ENCODE measurements at places on chromosomes 5 and 9.

DNA sequence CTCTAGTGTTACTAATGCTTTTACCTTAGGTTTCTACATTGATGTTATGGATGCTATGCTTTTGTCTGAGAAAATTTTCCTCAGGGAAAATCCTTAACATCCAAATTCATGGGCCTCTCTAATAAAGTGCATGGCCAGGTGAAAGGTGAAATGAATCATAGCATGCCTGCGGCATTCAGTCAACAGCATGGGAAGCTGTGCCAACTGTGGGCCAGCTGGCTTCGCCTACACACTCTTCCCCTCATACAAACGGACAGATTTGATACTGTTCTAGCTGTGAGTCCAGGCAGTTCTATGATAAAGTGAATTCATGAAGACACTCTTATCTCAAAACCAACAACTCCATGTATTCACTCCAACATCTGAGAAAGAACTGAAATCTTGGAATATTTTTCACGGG lies 374.1 kb downstream of the PLK2 start:
- DNase-seq = no peak

GRCh38 chr5:140553657-140554056 lies 3.6 kb downstream of the SRA1 start:
- DNase-seq = no peak

DNA sequence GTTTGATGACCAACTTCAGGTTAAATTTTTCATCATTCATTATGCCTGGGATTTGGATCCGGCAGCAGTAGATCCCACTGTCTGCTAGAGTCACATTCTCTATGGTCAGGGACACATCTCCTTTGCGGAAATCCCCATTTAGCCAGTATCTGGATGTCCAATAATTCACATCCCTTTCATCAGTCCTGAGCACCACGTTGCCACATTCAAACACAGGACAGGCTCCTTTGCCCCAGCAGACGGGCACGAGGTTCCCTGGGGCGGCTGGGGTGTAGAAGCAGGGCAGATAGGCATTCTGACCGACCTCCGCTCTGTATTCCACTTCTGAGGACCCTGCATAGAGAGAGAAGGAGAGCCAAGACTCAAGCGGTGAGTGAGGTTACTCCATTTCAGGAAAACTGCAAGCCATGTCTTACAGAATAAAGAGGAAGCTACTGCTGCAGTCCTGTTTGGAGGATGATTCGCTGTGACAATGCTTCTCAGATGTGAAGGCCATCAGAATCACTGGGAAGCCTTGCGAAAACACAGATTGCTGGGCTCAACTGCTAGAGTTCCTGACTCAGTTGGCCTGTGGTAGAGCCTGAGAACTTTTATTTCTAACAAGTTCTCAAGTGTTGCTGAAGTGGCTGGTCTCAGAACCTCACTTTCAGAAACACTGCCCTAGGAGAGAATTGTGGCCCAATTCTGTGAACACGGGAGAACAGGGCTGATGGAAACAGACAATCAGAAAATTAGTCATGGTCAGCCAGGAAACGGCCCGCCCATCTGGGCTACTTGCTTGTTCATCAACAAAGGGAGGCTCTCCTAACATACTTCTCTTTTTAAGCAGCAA lies 2.0 kb downstream of the HAVCR2 start:
- no peak for DNase-seq

DNA sequence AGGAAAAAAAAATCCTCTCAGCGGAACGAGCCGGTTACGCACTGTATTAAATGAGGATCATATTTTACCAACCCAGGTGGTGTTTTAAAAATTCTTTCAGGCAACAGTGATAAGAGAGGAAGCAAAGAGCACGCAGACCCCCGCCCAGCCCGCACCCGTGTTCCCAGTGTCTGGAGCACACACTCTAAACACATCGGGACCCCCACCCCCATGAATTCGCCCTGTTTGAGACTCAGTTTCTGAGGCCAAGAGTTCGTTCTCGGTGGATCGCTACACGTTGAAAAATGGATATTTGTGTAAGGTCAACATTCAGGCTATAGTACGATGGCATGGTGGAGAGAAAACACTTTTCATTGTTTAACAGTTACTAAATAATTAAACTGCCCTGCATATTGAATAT lies 196.3 kb downstream of the MEF2C start:
- no peak for DNase-seq

GRCh38 chr9:110619831-110620230 lies 40.3 kb upstream of the SVEP1 start:
- DNase-seq = no peak

DNA sequence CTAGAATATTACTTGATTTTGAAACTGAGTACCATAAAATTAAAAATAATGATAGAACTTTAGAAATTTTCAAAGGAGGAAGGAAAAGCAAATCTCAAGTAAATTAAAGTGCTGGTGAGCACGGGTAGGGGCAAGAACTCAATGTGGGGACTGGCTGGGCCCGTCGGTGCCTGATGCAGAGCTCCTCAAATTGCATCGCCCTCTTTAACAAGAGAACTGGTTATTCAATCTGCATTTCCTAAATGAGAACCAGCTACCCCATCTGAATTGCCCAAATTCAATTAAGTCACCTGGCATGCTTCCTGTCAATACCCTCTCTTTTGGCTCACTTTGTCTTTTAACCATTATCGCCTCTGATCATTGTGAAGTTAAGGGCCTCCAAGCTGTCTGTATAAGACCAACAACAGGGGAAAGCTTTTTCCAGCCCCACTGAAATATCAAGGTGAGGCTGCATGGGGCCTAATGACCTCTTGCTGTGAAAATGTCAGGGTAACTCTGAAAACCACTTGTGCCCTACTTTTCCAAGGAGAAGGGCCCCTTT lies 316.7 kb downstream of the SLIT3 start:
- no peak for DNase-seq

DNA sequence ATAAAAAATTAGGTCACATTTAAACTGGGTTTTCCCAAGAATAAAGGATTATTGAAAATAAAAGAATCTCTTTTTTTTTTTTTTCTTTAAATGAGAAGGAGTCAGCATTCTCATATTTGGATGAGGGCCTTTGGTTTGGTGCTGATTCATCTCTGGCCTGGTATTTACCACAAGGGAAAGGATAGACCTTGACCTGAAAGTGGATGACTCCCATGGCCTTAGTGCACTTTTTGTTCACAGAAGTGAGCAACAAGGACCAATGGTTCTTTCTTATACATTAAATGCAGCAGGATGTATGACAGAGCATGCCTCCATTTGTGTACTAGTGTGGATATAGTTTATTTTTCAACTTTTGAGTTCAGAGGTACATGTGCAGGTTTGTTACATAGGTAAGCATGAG lies 6.9 kb downstream of the YTHDC2 start:
- DNase-seq = no peak

DNA sequence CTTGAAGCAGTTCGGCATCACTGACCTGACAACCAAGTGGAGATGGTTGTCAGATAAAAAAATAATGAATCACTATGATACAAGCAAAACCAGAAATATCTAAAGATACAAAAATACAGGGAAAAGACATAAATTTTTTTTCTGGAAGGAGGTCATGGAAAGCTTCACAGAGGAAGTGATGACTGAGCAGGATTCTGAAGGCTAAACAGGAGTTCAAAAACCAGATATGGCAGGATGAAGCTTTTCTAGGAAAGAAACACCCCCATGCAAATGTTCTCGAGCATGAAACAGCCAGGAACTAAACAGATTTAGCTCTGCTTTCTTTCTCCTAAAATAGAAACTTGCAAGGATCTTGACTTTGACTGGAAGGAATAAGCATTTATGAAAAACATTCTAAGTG lies 60.7 kb upstream of the IFNE start:
- DNase-seq = no peak

- no peak for DNase-seq
Measured at GRCh38 chr9:87844506-87844905, 38.2 kb upstream of the SPATA31E1 start.

- no peak for DNase-seq
Measured at GRCh38 chr9:124190761-124191160, 67.0 kb upstream of the NEK6 start.

GRCh38 chr5:172147857-172148256 lies 40.2 kb downstream of the STK10 start:
- no peak for DNase-seq

DNA sequence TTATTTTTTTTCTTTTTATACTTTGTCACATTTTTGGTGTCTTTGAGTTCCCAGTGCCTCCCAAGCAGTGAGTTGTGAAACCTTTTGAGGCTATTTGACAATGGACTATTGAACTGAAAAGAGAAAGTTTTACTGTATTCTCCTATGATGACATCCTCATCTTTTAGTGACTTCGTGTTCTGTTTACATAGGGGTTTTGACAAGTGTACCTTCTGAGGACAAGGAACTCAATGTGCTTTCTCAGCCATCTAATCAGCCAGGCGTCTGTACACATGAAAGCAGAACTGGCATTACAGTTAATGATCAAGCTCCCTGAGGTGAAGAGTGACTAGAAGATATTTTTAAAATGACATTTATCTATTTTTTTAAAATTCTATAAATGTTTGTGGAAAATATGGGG lies 175.5 kb downstream of the ANXA1 start:
- DNase-seq = no peak

DNA sequence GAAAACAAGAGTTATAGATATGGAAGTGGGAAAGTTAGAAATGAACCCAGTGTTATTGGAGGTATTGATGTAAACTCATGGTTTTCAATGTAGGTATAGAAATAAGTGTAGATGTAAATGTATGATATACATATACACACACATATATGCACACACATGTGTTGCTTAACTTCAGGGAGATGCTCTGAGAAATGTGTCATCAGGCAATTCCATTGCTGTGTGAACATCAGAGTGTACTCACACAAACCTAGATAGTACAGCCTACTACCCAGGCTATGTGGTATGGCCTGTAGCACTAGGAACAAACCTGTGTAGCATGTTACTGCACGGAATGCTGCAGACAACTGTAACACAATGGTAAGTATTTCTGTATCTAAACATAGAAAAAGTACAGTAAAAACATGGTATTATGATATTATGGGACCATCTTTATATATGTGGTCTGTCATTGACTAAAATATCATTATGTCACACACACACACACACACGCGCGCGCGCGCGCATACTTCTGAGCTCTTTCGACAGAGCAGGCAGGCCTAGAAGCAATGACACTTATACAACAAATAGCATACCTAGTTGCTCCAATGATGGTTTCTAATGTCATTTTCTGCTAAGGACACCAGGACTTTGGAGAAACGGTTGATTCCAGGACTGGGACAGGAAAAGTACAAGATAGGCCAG lies 86.6 kb downstream of the MACROH2A1 start:
- DNase-seq = no peak

- no peak for DNase-seq
Measured at GRCh38 chr5:158545949-158546530, 553.7 kb downstream of the EBF1 start.

GRCh38 chr9:109033941-109034700 lies 20.8 kb upstream of the CTNNAL1 start:
- DNase-seq = no peak

GRCh38 chr9:10704720-10705119 lies 91.9 kb upstream of the PTPRD start:
- DNase-seq = no peak

GRCh38 chr9:118059484-118060278 lies 355.5 kb downstream of the TLR4 start:
- no peak for DNase-seq

DNA sequence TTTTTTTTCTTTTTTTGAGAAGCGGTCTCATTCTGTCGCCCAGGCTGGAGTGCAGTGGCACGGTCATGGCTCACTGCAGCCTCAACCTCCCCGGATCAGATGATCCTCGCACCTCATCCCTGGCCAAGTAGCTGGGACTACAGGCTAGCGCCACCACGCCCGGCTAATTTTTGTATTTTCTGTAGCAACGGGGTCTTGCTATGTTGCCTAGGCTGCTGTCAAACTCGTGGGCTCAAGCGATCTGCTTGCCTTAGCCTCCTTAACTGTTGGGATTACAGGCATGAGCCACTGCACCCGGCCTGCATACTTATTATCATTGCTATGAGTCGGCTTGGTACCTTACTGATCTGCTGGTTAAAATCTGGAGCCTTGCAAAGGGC lies 790 bp upstream of the IARS1 start:
- DNase-seq = peak; percentile 10

- peak; percentile 41 for DNase-seq
Measured at GRCh38 chr5:53815471-53815870, 255.0 kb downstream of the NDUFS4 start.

DNA sequence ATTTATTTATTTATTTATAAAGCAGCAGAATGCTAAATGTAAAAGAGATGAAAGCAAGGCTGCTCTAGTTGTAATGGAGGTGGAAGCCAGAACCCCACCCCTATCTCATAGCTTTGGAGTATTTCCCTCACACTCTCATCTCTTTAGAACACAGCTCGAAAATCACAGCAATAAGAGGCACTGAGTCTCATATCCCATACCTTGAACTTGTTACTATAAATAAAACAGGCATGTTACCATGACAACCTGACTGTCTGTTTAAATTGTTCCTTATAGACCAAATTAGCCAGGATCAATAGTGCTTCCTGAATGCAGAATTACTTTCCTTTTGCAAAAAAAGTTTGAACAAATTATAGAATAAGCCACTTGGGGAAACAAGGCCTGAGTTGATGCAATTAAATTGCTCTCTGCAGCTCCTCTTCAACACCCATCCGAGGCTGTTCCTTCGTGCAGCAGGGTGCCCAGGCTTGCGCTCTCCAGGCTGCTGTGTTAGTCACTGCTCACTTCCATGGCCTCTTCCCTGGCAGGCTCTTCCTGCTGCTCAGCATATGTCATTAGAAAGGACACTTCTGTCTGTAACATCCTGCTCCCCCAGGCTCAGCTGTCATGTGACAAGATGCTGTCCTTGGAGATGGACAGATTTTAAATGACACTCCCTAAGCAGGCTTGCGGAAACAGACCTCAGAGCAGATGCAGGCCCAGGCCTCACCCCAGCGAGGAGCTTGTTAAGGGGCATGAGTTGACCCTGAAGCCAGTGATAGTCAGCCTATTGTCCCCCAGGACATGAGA lies 120.2 kb downstream of the CARTPT start:
- no peak for DNase-seq

GRCh38 chr5:522899-523440 lies 1.3 kb downstream of the SLC9A3 start:
- DNase-seq = peak; percentile 86

- DNase-seq = no peak
Measured at GRCh38 chr5:97525780-97526179, 342.7 kb upstream of the RIOK2 start.

DNA sequence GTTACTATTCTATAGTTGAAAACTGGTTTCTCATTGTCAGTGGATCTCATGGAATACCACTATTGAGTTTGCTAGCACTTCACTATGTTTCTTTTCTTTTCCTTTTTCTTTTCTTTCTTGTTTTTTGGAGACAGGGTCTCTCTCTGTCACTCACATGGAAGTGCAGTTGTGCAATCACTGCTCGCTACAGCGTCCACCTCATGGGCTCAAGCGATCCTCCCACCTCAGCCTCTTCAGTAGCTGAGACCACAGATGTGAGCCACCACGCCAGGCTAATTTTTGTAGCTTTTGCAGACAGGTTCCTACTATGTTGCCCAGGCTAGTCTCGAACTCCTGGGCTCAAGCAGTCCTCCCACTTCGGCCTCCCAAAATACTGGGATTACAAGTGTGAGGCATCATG lies 42.7 kb upstream of the VCAN start:
- DNase-seq = no peak

GRCh38 chr5:50401336-50401735 lies 39.8 kb downstream of the EMB start:
- DNase-seq = no peak

GRCh38 chr5:153896701-153897100 lies 142.0 kb downstream of the FAM114A2 start:
- DNase-seq = peak; percentile 92

GRCh38 chr9:14205463-14205862 lies 108.5 kb downstream of the NFIB start:
- DNase-seq = no peak

GRCh38 chr5:73652391-73652790 lies 26.4 kb downstream of the ARHGEF28 start:
- no peak for DNase-seq

Measured in NCI-H2171 treated with DMSO at 0.1 percent for 48 hours (cell line).